ENCODE measurements at places on chromosomes 5 and 9. TPM values are rescaled to one million over a fixed set of nuclear protein-coding genes. Genes with fewer than 3 reads are reported as not detected.

The KCNMB1 gene
- 0.15 TPM for total RNA-seq

The ATG10 gene
- 7.0 TPM for total RNA-seq

The TRIP13 gene
- 44.5 TPM for total RNA-seq

The UQCRQ gene
- 231 TPM for total RNA-seq

The CTXN3 gene
- not detected for total RNA-seq

The IRX1 gene
- 23.8 TPM for total RNA-seq

The PLAC8L1 gene
- total RNA-seq = not detected

The SLIT3 gene
- total RNA-seq = 0.17 TPM

The SLC45A2 gene
- total RNA-seq = not detected

The SLC46A2 gene
- total RNA-seq = not detected

The CCNO gene
- total RNA-seq = 5.5 TPM

The SLC6A18 gene
- not detected for total RNA-seq

The GOLM1 gene
- total RNA-seq = 66.3 TPM

The CCIN gene
- not detected for total RNA-seq

DNA sequence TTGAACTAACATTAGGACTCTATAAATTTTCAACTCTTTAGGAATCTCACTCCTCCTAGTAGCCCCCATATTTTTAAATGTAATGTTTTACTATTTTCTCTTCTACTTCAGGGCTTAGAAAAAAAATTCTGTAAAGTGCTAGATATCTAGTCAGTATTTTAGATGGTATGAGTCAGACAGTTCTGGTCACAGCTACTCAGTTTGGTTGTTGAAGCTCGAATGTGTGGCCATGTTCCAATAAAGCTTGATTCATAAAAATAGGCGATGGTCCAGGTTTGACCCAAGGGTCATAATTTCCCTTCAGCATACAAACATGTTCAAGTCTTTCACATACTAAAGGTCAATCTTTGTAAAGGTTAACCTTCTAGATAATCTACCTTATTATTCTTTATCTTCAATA is 566.0 kb upstream of the CDH18 start:
- DNase-seq = peak; percentile 42

DNA sequence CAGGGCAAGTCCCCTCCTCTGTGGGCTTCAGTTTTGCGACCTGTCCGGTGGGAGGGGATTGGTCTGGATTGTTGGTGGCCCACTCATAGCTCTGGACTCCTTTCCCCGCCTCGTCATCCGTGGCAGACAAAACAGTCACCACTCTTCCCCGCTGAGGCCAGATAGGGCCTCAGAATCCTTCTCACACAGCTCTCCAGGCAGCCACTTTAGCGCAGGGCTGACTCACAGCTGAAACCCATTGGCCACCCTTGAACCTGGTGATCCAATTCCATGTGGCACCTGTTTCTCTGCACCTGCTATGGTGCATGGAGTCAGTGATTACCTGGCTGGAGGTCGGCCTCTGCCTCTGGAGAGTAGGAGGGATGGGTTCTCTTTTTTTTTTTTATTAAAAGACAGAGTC is 15.8 kb upstream of the CACFD1 start:
- peak; percentile 39 for DNase-seq

- peak; percentile 68 for DNase-seq
Observed at GRCh38 chr9:69265891-69266290, 59.1 kb upstream of the ENTREP1 start.

GRCh38 chr5:73946278-73946677 is 320.3 kb downstream of the ARHGEF28 start:
- no peak for DNase-seq

- no peak for DNase-seq
Observed at GRCh38 chr5:92627186-92627585, 953.8 kb downstream of the NR2F1-AS1 start.

GRCh38 chr9:93302586-93303257 is 118.8 kb downstream of the WNK2 start:
- DNase-seq = peak; percentile 58

DNA sequence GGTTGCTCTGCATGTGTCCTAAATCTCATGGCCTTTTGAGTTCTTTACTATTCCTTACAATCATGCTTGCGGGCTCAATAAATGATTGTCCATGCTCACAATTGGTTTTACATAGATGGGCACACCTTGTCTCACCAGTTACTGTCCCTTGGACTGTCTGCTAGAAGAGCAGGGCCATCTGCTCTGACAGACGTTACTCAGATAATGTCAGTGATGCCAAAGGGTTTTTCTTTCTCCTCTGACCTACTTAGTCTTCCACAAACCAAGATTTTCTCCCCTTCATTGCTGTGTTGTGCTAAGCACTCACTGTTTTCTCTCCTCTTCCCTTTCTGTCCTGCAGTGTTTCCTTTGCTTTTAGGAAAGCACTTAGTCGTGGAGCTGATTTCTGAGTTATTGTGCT is 562.3 kb downstream of the KIF4B start:
- DNase-seq = no peak

DNA sequence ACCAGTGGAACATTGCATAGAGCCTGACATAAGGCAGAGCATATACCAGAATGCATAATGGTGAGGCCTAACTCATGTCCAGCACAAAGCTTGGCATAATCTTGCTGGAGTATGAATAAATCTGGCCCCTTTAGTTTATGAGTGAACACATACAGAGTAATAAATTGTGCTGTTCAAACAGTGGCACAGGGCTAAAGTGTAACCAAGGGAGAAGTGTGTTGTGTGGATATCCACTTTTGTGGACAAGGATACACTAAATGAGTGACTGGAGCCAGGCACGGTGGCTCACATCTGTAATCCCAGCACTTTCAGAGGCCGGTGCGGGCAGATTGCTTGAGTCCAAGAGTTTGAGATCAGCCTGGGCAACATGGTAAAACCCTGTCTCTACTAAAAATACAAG is 29.4 kb upstream of the JMY start:
- no peak for DNase-seq

- no peak for DNase-seq
Observed at GRCh38 chr5:164412531-164412930, 907.1 kb downstream of the MAT2B start.

- peak; percentile 86 for DNase-seq
Observed at GRCh38 chr5:139651853-139652787, 4.0 kb downstream of the CXXC5 start.

GRCh38 chr5:140205216-140205615 is 30.2 kb downstream of the CYSTM1 start:
- DNase-seq = peak; percentile 35

DNA sequence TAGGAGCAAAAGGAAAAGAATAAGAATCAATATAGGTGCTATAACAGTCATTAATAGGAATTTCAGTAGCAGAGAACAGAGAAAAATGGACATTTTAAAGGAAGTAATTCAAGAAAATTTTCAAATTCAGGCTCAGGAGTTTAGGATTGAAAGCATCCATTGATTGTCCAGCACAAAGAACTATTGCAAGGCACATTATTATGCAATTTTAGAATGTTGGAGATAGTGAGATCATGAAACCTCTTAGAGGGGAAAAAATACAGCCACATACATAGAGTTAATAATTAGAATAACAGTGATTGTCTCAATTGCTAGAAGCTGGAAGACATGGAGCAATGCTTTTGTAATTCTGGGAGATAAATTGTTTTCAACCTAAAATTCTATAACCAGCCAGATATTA is 31.5 kb downstream of the CNTLN start:
- no peak for DNase-seq

DNA sequence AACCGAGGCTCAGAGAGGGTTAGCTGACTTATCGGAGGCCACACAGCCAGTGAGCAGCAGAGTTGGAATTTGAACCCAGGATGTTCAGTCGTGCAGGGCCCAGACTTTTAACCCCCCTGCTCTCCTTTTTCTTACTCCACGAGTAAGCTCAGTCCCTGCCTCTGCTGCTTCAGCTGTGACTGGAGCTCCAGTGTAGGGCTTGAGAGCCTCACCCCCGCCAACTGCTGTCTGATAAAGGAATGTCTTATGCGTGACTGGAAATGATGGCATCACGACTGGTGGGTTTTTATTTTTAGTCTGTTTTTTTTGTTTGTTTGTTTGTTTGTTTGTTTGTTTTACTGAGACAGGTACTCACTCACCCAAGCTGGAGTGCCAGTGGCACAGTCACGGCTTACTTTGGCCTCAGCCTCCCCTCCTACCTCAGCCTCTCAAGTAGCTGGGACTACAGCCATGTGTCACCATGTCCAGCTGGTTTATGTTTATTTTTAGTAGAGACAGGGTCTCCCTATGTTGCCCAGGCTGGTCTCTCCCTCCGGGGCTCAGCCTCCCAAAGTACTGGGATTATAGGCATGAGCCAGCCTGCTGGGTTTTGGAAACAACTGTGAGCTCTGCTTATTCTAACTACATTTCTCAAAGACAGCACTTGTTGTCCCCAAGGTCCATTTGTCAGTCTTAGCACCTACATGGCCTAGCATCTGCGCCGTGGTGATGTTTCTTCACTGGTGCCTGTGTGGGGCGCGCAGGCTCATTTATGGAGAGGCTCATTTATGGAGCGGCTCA is 52.5 kb upstream of the NCS1 start:
- DNase-seq = no peak

GRCh38 chr5:168995024-168995423 is 305.9 kb downstream of the SLIT3 start:
- no peak for DNase-seq

GRCh38 chr9:74107692-74108091 is 389.4 kb upstream of the RORB start:
- no peak for DNase-seq

DNA sequence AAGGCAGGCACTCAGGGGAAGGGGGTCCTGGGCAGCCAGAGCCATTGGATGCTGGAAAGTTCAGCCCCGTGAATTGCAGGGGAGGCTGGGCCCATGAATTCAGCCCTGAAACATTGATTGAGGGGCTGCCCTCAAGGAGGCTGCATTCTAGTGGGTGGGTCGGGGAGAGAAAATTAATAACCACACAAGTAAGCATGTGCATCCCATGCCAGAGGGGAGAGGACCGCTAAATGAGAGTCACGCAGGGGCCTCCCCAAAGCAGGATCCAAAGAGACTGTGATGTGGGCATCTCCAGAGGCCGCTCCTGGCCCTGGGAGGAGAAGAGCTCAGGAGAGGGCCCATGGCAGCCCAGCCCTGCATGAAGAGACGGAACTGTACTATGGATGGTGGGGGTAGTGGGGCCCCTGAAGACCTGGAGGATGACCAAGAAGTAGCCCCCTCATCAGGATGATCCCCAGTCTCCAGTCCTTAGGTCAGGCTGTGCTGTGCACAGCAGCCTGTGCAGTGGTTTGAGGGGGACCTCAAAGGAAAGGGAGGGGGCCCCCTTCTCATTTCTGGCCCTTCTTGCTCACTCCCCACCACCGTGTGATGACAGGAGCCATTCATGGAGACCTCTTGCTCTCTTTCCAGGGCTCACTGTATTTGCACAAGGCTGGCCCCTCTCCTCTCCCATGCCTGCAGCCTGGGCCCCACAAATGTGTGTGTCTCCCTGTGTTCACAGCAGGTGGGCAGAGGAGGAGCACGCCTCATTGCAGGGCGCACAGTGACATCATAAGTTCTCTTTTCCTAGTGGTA is 233.6 kb upstream of the IRX1 start:
- no peak for DNase-seq

GRCh38 chr5:139897982-139898381 is 102.4 kb downstream of the PSD2 start:
- no peak for DNase-seq

GRCh38 chr5:151075698-151076331 is 5.0 kb downstream of the TNIP1 start:
- peak; percentile 87 for DNase-seq

Data from M059J (cell line).